ENCODE measurements at places on chromosomes 5 and 9. TPM values are rescaled to one million over a fixed set of nuclear protein-coding genes. Genes with fewer than 3 reads are reported as not detected.

The PDZD2 gene
- polyA plus RNA-seq, result not detected

The BTNL8 gene
- not detected for polyA plus RNA-seq

The SLC6A19 gene
- polyA plus RNA-seq, result not detected

The DRD1 gene
- polyA plus RNA-seq, result not detected

The PRDM9 gene
- polyA plus RNA-seq, result not detected

- no peak for DNase-seq
These were observed 32.9 kb upstream of the ENTREP1 start for GRCh38 chr9:69292078-69292477.

GRCh38 chr9:136631038-136632000 is 31.4 kb upstream of the EGFL7 start:
- no peak for DNase-seq

GRCh38 chr5:6435356-6435755 is 13.3 kb upstream of the UBE2QL1 start:
- DNase-seq, result no peak

- DNase-seq, result no peak
These were observed 72.3 kb downstream of the C9orf153 start for GRCh38 chr9:86187121-86187520.

GRCh38 chr5:126852091-126852571 is 75.2 kb downstream of the LMNB1 start:
- DNase-seq, result no peak

GRCh38 chr5:151902215-151902614 is 22.4 kb downstream of the GLRA1 start:
- DNase-seq, result no peak

GRCh38 chr5:1168796-1169195 is 32.6 kb upstream of the SLC6A19 start:
- DNase-seq, result no peak

DNA sequence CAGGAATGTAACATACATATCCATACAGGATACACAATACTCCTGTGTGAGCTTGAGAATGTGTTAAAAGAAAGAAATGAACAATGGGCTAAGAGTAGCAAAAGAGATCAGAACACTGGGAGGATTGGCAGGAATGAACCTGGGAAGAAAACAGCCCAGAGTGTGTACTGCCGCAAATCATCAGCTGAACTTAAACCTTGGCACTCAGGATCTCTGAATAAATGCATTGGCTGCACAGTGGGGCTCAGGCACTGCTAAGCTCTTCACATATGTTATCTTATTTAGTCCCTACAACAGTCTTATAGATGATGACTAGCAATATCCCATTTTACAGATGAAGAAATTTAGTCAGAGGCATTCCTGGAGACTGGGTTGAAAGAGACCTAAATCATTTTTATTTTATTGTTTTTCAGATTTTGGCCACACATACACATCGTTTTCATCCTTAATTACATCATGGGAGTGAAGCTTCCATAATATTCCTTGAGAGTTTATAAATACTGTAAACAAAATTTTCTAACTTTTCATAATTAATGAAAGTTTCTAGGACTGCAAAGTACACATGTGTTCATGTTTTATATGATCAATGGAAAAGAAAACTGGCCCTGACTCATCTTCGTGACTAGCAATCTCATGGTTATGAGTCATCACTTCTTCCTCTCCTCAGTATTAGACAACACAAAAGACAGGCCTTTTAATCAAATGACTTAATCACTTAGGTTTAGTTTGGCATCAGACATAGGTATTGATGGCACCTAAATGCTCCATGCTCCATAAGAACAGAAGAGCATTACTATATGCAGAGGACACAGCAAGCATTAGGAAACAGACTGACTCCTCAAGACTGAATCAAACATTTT is 59.2 kb downstream of the CDH18 start:
- peak; percentile 65 for DNase-seq

- no peak for DNase-seq
These were observed 34.5 kb upstream of the SLC46A2 start for GRCh38 chr9:112925058-112925641.

GRCh38 chr9:76751001-76751400 is 13.2 kb upstream of the PCA3 start:
- DNase-seq, result no peak

GRCh38 chr5:150075233-150075632 is 11.1 kb downstream of the CSF1R start:
- DNase-seq, result no peak

DNA sequence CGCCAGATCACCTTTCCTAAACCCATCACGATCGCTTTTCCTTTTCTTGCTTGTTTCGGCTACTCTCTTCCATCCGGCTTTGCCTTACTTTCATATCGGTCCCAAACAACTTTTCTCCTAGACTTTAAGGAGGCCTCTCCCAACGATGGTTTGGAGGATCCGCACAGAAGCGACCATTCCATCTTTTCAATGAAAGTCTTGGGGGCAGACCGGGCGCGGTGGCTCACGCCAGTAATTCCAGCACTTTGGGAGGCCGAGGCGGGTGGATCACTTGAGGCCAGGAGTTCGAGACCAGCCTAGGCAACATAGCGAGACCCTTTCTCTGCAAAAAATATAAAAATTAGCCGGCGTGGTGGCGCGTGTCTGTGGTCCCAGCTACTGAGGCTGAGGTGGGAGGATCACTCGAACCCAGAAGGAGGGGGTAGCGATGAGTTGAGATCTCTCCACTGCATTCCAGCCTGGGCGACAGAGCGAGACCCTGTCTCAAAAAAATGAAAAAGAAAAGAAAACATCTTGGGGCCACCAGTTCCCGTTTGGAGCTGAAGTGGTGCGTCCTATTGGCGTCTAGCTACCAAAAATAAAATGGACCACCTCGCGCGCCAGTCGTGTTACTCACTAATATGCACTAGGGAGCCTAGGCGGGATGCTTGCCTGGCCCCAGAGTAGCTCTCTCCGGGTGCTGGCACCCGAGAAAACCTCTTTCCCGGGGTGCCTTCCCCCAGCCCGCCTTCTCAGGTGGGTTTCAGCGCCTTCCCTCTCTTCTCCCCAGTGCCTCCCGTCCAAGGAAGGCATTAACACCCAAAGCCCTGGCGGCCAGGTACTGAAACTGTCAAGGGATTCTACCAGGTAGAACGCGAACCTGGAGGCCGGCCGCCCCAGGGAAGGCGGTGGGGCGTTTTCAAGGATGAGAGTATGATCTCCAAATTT is 800 bp upstream of the AP3B1 start:
- no peak for DNase-seq

DNA sequence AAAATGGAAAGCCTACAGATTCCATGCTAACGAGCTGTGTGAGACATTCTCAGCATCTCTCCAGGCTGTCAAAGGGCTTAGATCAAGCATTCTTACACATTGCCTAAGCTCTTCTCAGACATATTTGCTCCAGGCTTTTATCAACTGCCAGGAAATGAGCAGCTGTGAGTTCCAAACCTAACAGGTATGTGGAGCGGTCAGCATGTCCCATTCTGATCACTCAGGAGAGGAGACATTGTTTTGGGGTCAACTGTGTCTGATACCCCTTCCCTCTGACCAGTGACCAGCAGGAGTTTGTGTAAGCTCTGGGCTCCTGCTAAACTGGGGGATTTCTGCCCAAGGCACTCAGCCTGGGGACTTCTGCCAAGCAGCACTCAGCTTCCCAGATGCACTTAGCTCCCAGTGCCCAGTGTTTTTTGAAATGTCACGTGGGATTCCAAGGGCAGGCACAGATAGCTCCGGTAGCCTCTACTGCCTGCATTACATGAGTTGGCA is 229.1 kb downstream of the SEC61B start:
- no peak for DNase-seq

DNA sequence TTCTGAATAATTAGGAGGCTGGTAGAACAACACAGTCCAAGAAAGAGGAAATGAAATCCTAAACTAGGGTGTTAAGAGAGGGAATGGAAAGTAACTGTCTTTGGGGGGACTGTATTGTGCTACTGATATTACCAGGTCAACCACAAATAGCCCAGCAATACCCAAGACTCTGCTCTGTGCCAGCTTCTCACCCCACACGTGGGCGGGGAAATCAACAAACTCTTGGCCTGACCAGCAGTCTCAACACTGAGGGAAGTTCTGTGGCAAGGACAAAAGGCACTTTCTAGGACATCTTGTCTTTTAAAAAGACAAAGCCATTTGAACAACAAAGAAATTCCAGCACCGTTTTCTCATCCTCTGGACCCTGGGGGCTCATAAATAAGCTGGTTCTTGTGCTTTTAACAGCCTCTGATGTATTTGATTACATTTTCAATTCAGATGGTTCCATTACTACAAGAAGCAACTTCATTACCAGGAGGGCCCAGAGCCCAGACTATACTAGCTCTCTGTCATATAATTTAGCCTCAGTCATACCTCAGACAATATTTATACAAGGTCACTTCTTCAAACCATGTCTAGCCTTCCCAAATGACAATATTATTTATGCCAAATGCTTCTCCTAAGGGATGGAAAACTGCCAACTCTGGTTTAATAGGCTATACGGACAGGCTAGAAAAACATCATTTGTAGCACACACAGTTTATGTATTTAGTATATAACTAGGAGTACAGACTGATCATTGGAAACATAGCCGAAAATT is 297.8 kb downstream of the CWC27 start:
- DNase-seq, result no peak

DNA sequence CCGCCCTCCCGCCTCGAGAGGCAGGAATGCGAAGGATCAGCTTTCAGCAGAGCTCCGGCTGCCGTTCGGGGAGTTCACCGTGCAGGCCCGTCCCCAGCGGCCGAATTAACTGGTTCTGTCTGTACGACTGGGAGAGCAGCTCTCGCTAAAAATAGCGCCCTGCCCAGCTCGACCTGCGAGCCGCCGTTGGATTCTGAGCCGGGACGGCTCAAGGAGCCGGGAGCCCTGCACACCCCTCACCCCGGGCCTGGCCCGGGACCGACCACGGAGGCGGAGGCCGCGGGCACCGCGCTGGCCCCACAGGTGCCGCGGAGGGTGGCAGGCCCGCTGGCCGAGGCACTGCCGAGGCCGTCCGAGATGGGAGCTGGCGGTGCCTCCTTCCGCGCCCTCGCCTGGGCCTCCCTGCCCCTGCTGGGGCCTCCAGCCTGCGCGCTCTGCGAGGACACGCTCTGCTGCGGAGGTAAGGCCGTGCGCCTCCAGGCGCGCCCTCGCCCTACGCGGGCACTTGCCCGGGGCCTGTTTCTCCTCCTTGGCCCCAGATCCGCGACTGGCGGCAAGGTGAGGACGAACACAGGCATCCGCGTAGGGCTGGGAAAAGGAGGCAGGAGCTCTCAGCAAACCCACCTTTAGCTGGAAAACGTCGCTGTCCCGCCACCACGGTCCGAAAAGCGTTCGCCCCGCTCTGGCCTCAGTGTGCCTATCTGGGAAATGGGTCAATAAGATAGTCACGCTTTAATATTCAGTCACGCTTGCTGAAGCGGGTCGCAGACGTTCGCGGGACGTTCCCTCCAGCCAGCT is 53.1 kb upstream of the DAB2IP start:
- DNase-seq, result peak; percentile 65

DNA sequence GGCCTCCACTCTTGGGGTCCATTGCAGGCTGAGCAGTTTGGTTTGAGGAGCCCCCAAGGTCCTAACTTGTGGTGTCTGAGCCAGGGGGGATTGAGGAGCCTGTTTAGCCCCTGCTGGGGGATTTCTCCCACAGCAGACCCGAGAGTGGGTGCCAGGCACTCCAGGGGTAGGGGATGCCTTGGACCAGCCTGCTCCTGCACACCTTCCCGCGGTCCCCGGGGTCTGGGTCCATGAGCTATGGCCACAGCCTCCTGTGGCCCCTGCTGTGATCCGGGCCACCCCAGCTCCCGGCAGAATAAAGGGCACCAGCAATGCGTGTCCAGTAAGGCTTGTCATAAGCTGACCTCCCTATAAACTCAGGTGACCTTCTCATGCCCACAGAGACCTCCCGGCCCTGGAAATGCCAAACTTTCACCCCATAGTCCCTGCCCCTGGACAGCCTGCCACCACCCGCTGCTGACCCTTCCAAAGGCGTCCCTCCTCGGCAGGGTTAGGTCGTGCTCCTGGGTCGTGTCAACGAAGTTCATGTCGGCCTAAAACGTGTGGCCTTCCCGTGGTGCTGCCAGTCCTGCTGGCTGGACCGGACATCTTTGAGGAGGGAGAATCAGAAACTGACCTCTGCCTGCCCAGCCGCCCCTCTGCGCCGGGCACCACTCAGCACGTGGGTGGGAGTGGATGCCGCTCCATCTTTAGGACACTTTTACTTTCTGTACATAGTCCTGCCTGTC is 137.6 kb downstream of the MRPL36 start:
- no peak for DNase-seq

- DNase-seq, result no peak
These were observed 18.5 kb upstream of the SLC24A2 start for GRCh38 chr9:19807182-19807892.

DNA sequence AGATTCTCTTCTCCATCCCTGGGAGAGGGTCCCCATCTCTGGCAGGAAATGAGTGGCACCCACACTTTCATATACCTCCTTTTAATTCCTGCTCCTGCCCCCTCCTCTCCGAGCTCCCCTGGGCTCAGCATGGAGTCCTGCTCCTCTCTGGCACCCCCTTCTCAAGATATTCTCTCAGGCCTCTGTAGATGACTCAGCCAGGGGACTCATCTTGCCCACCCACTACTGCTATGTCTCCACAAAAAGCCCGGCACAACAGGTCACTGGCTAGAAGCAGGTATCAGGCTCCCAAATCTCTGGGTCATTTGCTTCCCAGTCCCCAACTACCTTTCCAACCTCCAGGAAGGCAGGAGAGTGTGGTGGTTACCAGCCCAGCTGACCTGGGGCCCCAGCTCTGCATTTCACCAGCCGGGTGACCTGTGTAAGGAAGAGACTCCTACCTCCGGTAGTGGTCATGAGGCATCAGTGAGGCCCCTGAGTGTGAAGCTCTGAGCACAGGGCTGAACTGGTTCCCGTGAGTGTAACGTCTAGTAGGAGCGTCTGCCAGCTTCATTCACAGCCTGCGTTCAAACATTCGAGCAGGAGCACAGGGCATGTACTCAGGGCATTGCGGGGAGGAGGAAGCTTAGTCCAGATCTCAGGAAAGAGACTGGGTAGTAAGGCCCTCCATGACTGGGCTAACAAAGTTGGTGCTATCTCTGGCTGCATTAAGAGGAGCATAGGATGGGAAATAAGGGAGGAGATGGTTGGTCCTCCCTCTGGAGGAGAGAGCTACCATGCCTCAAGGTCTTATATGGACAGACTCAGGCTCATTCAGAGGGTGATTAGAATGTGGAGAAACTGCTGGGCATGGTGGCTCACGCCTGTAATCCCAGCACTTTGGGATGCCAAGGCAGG is 63.7 kb downstream of the LMX1B start:
- DNase-seq, result no peak

Measured in BJ (cell line).